A172 (cell line): ENCODE measurements at places on chromosomes 13 and 19.

GRCh38 chr19:13099073-13099999 is 3.3 kb downstream of the LYL1 start:
- DNase-seq = no peak

DNA sequence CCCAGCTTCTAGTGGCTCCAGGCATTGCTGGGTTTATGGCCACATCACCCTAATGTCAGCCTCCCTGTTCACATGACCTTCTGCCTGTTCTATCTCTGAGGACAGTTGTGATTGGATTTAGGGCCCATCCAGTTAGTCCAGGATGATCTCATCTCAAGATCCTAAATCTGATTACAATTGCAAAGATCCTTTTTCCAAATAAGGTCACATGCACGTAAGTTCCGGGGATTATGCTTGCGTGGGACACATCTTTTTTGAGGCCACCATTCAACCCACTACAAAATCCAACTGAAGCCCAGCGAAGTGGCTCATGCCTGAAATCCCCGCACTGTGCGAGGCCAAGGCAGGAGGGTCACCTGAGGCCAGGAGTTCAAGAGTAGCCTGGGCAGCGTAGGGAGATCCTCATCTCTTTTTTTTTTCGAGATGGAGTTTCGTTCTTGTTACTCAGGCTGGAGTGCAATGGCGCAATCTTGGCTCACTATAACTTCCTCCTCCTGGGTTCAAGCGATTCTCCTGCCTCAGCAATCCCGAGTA is 12.3 kb downstream of the PLD3 start:
- no peak for DNase-seq

DNA sequence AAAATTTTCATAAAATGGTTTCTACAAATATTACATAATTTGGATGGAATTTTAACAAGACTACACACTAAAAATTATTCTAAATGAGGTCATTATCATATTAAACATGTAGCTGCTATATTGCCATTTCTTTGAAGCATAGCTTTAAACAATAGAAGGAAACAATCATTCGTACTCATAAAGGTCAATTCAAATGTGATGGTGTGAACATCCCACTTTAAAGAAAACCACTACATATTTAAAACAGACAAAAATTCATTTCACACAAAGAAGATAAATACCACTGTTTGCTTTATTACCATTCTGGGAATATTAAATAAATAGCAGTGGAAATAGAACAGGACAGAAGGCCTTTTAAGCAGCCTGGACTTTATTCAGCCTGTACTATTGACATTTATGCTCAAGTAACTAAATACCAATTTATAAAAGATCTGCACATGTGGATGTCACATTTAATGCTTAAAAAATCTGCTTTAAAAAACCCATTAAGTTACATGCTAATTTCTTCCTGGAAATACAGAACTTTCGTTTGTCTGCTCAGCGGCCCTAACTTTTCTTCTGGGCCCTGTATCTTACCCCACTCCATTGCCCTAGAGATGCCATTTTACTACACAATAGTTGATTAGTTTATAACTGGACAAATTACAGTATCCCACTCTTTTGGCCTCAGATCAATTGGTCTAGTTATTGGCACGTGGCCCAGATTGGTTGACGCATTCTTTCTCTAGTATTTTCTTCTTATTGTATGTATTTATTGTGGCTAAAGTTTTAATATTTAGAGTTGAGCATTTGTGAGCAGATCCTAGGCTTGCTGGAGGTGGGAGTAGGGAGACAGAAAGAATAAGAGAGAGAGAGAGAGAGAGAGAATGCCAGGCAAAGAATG is 215.1 kb upstream of the SPRY2 start:
- DNase-seq = no peak

GRCh38 chr13:48078251-48078656 is 16.6 kb downstream of the MED4 start:
- DNase-seq = peak; percentile 11
